ENCODE measurements at places on chromosomes 4 and X. TPM values are rescaled to one million over a fixed set of nuclear protein-coding genes. Genes with fewer than 3 reads are reported as not detected.

GRCh38 chr4:25939330-25939729 is 25.3 kb downstream of the SMIM20 start:
- no peak for DNase-seq

DNA sequence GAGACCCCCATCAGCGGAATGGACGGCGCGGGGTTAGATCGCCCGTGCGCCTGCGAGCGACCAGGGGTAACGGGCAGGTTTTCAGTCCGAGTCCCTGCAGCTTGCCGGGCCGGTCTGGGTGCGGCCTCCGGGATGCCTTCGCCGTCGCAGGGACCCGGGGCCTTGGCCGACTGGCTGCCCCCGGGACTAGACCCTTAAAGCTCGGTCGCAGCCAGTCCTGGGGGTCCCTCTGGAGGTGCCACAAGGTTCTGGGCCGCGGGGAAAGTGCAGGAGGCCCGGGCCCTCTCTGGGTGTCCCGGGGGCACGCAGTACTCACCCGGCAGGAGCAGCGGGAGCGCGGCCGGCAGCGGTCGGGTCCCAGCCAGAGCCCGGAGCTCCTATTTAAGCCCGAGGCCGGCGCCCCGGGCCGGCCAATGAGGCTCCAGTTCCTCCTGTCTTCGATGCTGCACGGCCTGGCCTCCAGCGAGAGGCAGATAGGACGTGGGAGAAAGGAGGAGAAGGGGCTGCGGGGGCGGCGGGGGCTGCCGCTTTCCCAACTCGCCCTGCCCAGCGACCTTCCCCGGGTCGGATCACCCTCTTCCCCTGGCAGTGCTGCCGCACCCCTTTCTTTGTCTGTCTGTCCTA is at the start of gene SPON2:
TSS of gene SPON2 (minus strand) at position 356 of the 624 bp plus-strand sequence.
- peak; percentile 70 for DNase-seq

- no peak for DNase-seq
These were observed 6.0 kb downstream of the HPSE start for GRCh38 chr4:83328521-83329187.

- DNase-seq: no peak
These were observed 5.9 kb downstream of the NOX1 start for GRCh38 chrX:100868273-100868672.

- no peak for DNase-seq
These were observed 139.8 kb downstream of the HS6ST2 start for GRCh38 chrX:132818638-132819037.

GRCh38 chr4:26252349-26253025 is 68.3 kb upstream of the RBPJ start:
- DNase-seq: no peak

DNA sequence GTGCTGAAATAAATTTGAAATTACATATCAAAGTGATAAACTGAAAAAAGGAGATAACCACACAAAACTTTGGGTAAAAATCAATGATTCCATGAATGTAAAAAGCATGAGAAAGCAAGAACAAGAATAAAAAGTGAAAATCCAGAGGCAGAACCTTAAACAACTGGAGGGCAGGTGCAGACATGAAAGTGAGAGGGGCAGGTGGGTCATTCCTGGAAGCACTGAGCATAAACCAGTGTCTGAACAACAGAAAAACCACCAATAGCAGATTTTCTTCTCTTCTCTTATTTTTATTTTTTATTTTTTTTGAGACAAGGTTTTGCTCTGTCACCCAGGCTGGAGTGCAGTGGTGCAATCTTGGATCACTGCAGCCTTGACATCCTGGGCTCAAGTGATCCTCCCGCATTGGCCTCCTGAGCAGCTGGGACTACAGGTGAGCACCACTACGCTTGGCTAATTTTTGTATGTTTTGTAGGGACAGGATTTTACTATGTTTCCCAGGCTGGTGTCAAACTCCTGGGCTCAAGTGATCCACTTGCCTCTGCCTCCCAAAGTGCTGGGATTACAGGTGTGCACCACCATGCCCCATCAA is 46.8 kb upstream of the GPR78 start:
- DNase-seq: no peak

- no peak for DNase-seq
These were observed 3.2 kb downstream of the TIGD4 start for GRCh38 chr4:152776352-152776751.

GRCh38 chr4:141246683-141247429 is 26.2 kb downstream of the ZNF330 start:
- DNase-seq: no peak

- no peak for DNase-seq
These were observed 425.6 kb downstream of the INPP4B start for GRCh38 chr4:142420311-142421095.

- DNase-seq: no peak
These were observed 19.0 kb upstream of the DCX start for GRCh38 chrX:111431001-111431400.

DNA sequence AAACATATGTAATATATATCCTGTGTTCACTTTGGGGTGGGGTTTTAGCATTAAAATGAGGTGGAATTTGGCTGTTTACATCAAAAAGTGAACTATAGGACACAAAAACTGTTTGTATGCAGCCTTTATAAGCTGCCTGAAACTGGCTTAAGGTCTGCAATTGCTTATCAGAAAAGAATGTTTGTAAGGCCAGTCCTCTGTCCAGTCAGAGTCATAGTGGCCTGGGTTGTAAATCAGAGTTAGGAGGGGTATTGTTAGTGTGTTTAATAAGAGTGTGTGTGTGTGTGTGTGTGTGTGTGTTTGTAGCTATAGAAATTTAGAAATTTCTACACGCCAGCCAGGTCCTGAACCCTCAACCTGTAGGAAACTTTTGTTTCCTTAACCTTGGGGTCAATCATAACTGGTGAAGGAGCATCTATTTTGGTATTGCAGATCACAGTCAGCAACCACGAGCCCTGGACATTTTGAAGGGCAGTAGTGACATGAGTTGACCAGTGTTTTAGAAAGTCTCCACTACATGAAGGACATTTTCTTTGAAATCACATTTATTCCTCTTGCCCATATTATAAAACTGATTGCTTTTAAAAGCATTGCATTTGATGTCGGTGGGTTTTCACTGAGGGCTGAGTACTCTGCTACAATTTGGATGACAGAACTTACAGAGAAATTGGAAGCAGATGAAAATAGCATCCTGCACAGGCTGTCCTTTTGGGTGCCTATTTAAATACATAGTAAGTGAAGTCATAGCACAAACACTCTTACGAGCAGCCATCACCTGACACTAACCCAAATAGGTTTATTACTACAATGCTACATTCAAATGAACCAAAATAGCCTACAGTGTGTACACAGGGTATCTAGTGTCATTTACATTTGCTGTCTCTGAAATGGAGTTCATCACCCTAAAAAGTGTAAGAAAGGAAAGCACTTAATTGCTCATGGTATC is 11.2 kb upstream of the TMEM154 start:
- no peak for DNase-seq

DNA sequence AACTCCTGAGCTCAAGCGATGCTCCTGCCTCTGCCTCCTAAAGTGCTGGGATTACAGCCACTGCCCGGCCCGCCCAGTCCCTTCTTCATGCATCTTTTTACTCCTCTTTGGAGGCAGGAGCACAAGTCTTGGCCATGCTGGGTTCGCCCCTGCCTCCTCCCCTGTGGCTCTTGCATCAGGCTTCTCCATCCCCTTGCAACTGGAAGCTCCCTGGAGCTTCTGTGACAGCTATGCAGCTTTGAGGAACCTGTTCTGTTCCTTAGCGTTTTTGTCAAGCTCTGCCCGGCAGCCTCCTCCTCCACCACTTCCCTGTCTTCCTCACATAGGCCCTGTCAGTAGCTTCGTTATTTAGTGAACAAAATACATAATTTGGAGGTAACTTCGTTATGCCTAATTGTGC is 73.9 kb downstream of the PSAPL1 start:
- DNase-seq: no peak

DNA sequence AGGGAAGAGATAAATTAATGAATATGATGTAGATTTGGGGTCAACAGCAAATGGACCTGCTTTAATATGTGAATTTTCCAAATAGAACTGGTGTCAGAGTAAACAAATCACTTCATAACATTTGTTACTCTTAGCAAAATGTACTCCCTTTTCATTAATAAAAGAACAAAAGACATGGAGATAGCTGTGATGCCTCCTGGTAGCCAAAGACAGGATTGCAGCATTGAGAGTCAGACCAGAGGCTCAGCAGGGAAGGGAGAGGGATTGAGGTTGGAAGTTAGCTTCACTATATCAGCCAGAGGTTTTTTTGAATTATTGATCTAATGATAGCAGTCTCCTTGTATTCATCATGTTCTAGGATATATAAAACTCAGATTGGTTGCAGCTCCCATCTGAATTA is 17.4 kb upstream of the RAB40A start:
- DNase-seq: no peak

- DNase-seq: no peak
These were observed 19.6 kb downstream of the DOK7 start for GRCh38 chr4:3482707-3483106.

GRCh38 chr4:40502934-40503333 is 126.7 kb downstream of the RBM47 start:
- no peak for DNase-seq

DNA sequence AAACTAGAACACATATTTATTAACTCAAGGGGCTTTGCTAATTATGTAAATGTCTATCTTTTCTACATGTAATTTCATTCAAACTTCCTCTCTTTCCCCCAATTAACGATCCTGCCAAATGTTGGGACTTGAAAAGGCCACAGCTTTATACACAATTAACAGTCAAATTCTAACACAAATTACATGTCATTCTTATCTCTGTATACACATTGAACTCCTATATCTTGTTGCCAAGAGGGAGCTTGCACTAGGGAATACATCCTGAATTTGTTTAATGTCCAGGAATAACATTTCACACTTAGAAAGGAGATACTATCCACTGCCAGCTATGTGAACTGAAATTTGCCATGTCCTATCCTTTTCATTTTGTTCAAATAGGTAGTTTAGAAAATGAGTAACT is 38.9 kb upstream of the MAB21L2 start:
- no peak for DNase-seq

GRCh38 chr4:152000518-152000917 is 239.7 kb upstream of the GATB start:
- no peak for DNase-seq

DNA sequence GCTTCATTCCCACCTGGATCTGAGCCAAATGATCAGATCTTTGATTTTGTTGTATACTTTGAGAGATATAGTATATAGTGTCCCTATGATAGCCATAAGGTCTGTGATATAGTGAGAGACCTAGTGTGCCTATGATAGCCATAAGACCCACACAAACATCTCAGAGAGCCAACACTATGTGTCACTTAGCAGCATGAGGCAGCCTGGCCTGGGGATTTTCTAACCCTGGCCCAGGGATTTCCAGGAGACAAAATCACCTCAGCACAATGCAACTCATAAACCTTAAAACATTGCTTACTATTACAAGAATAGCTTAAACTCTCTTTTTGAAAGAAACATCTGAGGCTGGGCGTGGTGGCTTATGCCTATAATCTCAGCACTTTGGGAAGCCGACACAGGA is 23.2 kb upstream of the COL25A1 start:
- DNase-seq: no peak

DNA sequence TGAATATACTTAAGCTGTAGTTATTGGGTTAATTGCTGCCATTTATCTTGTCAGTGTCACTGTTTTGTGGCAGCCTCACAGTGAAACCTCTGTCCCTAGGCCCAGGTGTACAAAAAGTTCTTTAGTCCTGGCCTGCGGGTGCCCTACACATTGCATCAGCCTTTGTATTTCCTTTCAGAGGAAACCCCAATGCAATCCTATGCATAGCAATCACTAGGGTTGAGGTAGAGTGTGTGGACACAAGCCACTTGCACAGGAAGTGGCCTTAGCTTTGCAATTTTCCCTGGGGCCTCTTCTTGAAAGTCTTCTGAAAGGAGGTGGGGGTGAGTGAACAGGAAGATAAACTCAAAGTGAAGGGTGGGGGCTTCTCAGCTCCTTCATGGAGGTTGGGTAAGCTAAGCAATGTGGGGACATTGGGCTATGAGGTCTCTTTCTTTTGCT is 27.8 kb downstream of the VSIG4 start:
- DNase-seq: no peak

- no peak for DNase-seq
These were observed 112.1 kb downstream of the FAM53A start for GRCh38 chr4:1572010-1572385.

GRCh38 chrX:150303386-150304097 is 59.6 kb upstream of the MAMLD1 start:
- DNase-seq: no peak

- no peak for DNase-seq
These were observed 3.8 kb downstream of the GALNTL6 start for GRCh38 chr4:171817026-171817425.

- DNase-seq: no peak
These were observed 39.4 kb upstream of the DCK start for GRCh38 chr4:70954032-70954431.

DNA sequence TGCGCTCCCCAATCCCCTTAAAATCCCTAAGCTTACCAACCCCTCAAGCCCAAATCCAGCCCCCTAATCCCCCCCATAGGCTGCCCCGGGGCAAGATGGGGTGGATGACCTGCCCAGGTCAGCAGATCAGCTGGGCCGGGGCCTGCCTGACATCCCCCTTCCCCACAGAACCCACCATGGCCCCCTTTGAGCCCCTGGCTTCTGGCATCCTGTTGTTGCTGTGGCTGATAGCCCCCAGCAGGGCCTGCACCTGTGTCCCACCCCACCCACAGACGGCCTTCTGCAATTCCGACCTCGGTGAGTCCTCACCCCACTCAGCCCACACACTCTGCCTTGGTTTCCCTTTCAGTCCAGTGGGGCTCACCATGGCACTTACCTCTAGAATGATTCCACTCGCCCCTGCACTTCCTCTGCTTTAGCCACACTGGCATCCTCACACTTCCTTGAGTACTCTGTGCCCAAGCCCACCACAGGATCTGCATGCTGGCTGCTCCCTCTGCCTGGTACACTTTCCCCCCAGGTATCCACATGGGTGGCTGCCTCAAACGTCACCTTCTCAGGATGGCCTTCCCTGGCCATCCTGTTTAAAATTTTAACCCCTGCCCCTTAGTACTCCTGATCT is 1.1 kb downstream of the TIMP1 start:
- DNase-seq: no peak

DNA sequence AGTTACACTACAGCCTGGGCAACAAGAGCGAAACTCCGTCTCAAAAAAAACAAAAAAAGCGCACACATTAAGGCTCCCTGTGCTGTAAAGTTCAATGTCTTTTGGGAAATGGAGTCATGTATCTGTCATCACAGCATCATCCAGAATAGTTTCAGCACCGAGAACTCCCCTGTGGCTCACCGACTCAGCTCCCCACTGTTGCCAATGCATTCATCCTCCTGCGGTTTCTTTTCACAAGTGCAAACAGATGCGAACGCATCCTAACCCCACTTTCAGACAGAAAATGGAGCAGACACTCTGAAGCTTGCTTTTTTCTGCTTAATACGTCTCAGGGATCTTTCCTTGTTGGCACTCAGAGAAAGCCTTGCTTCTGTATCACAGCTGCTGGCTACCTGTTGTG is 13.8 kb upstream of the SH3TC1 start:
- no peak for DNase-seq

Gene RASGEF1B
- 8.3 TPM for total RNA-seq

Gene TEX13C
- total RNA-seq: not detected

Gene PNMA6F
- total RNA-seq: not detected

Gene TLR1
- total RNA-seq: 0.36 TPM

Gene FAM47A
- total RNA-seq: not detected

Gene SHOX
- total RNA-seq: not detected

Gene KIT
- total RNA-seq: 19.5 TPM

Gene TMEM47
- total RNA-seq: 23.6 TPM

Gene C4orf51
- total RNA-seq: not detected

Gene NXF2B
- total RNA-seq: 0.64 TPM

Gene EVC2
- 4.5 TPM for total RNA-seq

Gene PCDH11X
- 6.9 TPM for total RNA-seq

Gene ZNF185
- total RNA-seq: 99.1 TPM

All from type B pancreatic cell (in vitro differentiated cells).